ENCODE measurements at places on chromosomes 2 and 18.
A peak's percentile ranks its signal among the peaks of the same experiment; 100 is the strongest.

- no peak for DNase-seq
Measured at GRCh38 chr2:155203178-155203577, 504.7 kb downstream of the KCNJ3 start.

DNA sequence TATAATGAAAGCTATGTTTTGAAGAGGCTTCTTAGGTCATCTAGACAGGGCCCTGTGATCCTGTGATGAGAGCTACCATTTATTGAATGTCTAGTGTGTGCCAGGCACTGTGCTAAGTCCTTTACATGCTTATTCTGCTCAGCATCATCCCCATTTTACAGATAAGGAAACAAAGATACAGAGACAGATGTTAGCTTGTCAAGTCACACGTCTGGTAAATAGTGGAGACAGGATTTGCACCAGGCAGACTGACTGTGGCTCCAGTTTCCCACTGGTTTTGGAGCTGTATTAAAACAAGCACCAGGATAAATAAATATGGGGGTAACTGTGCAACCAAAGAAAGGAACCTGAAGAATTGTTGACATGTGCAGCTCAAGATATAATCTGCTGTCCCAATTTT lies 19.2 kb upstream of the EML6 start:
- DNase-seq: no peak

DNA sequence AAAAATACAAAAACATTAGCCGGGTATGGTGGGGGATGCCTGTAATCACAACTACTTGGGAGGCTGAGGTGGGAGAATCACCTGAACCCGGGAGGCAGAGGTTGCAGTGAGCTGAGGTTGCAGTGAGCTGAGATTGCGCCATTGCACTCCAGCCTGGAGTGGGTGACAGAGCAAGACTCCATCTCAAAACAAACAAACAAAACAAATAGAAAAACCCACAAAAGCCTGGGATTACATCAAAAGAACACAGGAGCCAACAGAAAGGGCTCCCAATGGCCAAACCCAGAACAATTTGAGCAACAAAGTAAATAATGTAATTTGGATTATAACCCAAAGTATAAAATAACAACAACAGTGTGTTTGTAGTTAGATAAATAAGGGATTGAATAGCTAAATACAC lies 159.8 kb downstream of the UXS1 start:
- no peak for DNase-seq

GRCh38 chr18:34749721-34750120 lies 39.6 kb downstream of the DTNA start:
- no peak for DNase-seq

GRCh38 chr2:136217996-136218395 lies 100.0 kb upstream of the CXCR4 start:
- DNase-seq: no peak

DNA sequence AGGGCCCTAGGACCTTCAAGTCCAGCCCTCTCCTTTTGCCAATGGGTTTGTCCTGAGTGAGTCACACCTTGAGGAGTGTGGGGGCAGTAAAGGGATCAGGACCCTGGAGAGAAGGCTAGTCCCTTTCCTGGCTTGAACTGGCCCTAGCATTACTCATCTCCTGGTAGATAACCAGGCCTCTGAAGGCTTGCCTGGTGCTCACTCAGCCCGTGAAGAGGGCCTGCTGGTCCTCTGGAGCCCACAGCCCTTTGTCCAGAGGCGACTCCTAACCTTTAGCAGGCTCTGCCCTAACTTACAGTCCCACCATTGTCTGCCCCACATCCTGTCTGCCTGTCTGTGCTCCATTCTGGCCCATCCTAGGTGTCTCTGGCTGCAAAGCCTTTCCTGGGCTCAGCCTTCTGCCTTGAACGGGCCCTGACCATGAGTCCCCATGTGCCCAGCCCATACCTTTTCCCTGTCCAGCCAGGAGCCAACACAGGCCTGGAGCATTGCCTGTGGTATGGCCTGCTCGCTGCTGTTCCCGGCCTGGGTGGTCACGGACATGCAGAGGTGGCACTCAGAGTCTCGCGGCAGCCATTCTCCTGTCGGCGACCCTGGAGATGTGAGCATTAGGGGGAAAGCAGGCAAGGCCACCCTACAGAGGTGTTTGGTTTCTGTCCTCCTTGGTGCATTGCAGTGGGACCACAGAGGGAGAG lies 5.0 kb downstream of the SFTPB start:
- no peak for DNase-seq

DNA sequence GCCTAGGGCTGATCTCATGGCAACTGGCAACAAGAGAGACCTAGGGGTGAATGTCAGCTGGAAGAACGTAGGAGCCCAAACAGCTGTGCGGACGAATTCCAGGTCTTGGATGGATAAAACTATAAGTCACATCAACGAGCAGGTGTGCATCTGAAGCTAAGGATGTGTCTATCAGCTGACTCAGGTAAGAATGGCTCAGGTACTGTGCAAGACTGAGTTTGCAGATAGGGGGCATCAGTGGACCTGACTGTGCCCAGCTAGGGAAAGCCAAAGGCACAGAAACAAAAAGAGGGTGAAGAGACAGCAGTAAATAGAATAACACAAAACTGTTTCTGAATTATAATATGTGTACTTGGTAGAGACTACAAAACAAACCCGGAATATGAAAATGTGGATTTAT lies 357.3 kb downstream of the ZEB2 start:
- DNase-seq: peak; percentile 19

DNA sequence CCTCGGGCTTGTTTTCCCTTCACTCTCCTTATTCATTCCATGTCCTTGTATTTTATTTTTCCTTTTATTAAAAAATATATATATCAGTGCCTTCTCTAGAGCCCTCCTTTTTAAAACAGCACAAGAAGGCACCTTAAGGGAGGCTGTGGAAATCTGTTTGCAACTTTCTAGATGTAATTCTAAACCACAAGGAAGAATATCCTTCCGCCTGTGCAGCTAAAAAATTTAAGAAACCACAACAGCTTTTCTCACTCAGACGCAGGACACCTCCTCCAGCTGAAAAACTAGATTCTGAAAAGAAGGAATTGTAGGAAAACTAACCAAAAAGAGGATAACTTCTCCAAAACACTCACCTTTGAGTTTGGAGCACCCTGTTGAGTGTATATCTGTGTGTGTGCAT lies 142.2 kb downstream of the BCL11A start:
- no peak for DNase-seq

DNA sequence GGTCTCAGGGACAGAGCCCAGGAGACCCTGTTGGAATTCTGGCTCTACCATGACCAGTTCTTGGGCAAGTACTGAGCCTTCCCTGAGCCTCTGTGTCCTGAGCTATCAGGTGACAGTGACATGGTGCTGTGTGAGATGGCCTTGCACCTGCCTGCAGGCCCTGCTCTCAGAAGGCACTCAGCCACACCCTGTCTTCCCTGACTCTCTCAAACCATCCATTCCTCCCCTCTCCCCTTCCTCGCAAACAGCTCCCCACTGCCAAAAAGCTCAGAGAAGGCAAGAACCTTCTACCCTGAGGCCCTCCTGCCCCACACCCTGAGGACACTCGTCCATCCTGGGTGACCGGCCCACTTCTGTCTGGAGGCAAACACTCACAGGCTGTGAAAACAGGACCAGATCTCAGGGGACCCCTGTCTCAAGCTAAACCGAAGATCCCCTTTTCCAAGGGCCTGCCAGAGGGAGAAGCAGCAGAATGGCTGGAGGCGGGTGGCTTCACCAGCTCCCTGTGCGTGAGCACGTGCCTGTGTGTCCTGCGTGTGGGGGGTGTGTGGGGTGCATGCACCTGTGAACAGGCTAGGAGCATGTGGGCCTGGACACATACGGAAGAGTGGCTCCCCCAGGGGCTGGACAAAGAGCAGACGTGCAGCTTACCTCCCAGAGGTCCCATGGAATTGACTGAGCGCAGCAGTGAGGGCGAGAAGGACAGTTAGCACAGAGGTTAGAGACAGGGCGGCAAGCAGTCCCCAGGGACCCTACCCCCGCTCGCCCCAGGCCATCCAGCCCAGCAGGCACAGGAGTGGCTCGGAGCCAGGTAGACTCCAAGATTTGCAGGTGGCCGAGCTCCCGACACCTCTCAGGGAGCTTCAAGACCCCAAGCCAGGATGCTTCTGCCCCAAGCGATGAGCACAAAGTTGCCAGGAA lies 53.9 kb downstream of the BIN1 start:
- DNase-seq: no peak

GRCh38 chr18:79102886-79103285 lies 33.7 kb downstream of the ATP9B start:
- DNase-seq: no peak

DNA sequence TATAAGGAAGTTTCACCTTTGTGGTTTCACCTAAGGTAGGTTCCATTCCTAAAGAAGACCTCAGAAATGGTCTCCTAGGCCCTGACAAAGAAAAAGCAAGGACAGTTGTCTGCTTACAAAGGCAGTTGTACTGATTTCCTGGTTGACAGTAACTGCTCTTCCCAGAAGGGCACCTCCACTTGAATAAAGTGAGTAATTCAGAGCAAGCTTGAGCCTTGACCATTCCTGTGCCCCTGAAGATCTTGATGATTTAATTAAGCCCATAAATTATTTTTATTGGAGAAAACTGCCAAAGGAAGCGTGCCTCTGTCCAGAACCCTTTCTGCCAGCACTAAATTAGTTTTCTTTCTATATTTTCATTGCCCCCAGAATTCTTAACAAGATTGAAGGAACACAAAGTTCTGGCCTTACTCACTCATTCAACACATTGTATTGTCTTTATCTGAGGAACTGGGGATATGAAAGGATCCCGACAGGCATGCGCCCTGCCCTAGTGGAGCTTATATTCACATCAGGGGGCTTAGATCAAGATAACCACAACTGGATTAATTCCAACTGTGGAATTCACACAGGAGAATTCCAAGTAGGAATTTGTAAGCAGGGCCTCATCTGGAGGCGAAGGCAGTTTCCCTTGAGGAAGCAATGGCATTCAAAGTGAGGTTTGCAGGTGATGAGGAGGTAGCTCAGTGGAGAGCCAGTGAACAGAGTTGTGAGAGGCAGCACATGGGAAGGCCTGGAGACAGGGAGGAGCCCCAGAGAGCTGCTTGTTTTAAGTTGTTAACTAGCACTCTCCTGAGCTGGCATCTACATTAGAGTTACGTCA lies 21.2 kb downstream of the PTRHD1 start:
- no peak for DNase-seq

DNA sequence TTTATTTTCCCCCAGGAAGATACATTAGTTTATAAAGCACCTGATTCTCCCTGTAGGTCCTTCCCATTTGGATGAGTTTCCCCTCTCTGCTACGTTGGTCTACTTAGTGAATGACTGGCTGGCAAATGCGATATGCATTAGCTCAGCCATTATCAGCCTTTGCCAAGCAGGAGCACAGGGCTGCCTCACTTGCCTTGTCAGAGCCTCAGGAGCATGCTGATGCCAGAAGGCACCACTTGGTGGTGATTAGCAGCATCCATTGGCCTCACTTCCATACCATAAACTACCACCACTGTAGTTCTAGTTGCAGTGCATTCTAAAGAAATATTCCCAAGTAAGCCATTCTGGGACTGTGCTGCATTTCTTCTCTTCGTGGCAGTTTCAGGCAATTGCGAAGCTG lies 442.8 kb upstream of the CHST9 start:
- no peak for DNase-seq

DNA sequence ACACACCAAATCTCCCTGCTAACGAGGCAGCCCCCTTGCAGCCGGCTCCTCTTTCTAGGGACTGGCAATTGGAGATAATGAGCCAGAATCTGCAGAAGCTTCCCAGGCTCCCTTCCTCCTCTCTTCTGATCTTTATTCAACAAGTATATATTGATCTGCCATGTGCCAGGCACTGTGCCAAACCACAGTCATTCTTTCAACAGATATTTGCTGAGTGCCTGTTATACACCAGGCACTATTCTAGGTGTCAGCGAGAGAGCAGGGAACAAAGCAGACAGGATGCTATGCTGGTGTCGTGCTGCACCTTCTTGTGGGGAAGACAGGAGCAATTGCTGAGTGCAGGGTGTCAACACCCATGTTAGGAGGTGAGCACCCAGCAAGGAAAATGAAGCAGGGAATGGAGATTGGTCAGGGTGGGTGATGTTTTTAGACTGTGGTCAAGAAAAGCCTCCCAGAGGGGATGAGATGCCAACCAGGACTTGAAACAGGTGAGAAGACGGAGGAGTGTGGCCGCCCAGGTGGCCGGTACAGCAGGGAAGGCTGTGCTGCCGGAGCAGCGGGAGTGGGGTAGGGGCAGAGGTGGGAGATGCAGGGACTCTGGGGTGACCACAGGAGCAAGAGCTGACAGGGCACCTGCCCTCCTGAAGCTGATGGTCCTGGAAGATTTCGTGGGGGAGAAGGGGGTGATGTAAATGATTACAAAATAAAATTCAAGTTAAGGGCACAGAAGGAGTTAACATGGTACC lies 307.6 kb upstream of the RAB12 start:
- DNase-seq: no peak

DNA sequence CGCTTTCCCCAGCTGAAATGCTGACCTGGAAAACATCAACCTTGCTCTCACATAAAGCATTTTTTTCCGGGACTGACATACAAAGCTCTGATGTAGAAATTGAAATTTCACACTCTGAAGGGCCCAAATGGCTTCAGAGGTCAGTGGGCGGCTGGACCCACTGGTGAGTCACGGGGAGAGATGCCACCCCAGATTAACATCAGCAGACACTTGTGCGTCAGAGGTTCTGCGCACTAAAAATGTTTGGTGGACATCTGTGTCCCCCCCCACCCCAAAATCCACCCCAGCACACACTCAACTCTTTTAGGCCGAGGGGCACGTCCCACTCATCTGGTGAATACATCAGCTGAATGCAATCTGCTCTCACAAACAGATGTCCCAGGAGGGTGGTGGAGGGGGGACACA lies 208.9 kb downstream of the ASB1 start:
- no peak for DNase-seq

DNA sequence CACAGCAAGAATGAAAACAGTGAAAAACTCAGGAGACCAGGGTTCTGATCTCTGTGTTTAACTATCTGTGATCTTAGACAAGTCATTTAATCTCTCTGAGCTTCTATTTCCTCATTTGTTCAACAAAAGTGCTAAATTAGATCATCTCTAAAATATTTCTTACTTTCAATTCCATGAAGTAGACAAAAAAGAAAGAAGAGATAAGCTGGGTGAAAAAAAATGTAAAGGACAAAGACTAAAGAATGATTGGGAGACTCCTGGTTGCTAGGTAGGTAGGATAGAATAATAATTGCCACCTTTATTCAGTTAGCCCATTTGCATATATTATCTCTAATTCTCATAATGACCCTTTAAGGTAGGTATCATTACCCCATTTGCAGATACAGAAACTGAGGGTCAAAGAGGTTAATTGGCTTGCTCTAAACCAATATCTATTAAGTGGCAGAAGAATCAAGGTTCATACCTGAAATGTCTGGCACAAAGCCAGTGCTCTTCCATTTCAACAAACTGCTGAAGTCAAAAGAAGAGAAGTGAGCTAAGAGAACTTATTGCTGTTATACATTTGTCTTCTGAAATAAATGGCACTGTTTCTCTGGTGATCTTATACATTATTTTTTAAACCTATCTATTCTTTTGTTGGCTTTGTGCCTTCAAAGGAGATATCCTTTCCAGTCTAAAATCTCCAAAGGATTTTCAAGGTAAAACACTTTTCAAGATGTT lies 141.7 kb downstream of the OTX1 start:
- DNase-seq: no peak

GRCh38 chr2:190903693-190904450 lies 23.3 kb downstream of the GLS start:
- no peak for DNase-seq

Measured in T follicular helper cell (primary cell).